ENCODE measurements at places on chromosomes 2 and 18.

GRCh38 chr18:78640246-78640995 lies 339.2 kb upstream of the SALL3 start:
- no peak for DNase-seq

- DNase-seq = peak; percentile 68
Measured at GRCh38 chr2:67037655-67038054, 359.5 kb upstream of the ETAA1 start.

GRCh38 chr2:144912206-144912605 lies 392.3 kb upstream of the ZEB2 start:
- DNase-seq = no peak

DNA sequence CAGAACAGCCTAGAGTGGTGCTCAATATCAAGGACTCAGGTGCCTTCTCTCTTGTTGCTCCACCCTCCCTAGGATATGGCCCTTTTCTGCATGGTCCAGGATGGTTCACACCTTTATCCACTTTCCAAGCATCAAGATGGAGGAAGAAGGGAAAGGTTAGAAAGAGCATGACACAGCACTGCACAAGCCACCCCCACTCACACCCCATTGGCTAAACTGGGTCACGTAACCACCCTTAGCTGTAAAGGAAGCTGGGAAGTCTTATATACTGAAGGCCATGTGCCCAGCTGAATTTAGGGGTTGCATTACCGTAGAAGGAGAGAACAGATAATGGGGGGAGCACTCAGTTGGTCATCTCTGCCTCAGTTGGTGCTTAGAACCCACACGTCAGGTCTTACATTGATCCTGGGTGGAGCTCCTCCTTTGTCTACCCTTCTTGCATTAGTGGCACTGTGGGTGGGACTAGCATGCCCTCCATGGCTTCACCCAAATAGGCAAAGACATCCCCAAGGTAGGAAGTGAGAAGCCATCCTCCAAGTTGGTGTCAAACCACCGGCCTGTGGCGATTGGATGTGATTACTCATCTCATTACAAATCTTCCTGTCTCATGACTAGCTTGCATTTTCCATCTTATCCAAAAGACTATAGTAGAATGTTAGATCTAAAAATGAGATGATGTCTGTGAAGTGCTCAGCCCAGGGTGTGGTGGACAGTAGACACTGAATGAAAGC lies 248.5 kb downstream of the HAUS1 start:
- no peak for DNase-seq

- no peak for DNase-seq
Measured at GRCh38 chr18:11258039-11258610, 108.8 kb upstream of the PIEZO2 start.

DNA sequence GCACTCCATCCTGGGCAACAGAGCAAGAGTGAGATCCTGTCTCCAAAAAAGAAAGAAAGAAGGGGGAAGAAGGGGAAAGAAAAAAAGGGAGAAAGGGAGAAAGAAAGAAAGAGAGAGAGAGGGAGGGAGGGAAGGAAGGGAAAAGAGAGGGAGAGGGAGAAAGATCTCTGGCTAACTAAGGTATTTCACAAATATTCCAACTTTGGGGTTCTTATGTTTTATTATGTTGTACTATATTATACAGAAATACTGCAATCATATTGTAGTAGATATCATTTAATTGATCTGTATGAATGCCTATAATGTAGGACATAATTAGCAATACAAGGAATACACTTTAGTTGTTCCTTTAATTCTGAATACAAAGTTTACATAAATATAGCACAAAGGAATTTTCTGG lies 70.1 kb upstream of the STAM2 start:
- DNase-seq = no peak

DNA sequence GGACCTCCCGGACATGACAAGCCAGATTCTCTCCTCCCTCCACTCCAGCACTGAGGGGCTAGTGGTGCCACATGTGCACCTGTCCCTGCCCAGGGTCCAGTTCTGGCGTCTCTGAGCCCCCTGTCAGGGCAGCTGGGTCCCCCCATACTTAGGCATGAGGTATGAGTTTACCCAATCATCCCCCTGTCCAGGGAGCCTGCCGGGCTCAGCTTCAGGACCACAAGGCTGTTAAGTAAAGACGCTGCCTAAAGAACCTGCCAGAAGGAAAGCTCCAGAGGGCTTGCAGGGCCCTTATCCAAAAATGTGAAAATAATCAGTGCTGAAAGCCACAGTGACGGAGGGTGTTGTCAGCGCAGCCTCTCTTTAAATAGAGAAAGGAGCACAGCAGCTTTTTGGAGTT lies 40.0 kb downstream of the SH3BP4 start:
- DNase-seq = no peak

- DNase-seq = no peak
Measured at GRCh38 chr18:79902640-79903039, 48.8 kb downstream of the SLC66A2 start.

- no peak for DNase-seq
Measured at GRCh38 chr2:228793116-228793515, 478.0 kb downstream of the PID1 start.
